Tibial nerve (tissue), 4 donors: ENCODE measurements at places on chromosomes 6 and 20.

- peak; percentile 57 for DNase-seq
These were observed 138.9 kb downstream of the TMEM242 start for GRCh38 chr6:157184202-157185015.

DNA sequence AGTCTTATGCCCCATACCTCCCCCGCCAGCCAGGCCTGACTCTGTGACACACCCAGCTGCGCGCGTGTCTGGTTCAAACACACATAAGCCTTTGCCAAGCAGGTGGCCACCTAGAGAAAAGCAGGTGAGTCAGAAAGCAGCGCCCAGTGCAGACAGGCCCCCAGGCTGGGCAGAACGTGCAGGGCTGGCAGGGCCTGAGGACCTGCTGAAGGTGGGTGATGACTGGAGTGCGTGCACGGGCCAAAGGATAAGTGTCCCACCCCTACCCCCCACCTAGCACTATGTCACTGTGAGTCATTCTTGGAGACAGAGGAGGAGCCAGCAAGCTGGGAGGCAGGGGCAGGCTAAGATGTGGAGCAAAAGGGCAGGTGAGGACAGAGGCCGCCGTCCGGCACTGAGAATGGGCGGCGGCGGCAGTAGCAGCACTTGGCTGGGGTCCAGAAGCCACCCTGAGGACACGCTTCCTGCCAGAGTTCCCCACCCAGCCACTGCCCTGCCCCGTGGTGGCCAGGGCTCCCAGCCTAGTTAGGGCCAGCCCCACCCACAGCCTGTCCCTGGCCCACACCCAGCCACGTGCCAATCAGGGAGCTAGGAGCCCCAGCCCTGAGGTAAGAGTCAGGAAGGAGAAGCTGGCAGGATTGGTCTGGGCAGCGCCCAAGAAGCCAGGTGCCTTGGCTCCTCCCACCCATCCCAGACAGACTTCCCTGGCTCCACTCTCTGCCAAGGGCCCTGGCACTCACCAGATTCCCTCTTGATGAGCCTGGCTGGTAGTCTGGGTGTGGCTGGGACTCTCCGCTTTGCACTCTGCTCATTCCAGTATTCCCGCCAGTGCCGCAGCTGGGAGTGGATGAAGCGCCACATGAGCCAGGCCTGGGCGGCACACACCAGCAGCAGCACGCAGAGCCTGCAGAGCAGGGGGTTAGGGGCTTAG is 72.7 kb downstream of the TRAM2 start:
- DNase-seq: peak; percentile 70

GRCh38 chr20:63700199-63701050 is 4.0 kb downstream of the TNFRSF6B start:
- DNase-seq: no peak

DNA sequence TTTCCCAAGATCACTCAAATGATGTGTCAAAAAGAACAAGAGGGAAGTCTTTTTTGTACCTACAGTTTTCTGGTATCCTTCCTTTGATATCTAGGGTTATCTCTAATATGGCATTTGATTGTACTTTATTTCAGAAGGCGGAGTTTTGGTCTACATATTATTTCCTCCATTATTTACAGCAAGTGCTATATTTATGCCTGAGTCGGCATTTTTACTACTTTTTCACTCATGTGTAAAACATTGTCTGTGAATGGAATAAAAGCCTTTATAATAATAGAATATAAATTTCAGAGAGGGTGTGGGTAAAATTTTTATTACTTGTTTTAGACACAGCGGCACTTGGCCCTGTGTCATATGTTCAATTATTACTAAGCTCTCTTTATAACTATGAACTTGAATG is 398.4 kb downstream of the BCKDHB start:
- no peak for DNase-seq

DNA sequence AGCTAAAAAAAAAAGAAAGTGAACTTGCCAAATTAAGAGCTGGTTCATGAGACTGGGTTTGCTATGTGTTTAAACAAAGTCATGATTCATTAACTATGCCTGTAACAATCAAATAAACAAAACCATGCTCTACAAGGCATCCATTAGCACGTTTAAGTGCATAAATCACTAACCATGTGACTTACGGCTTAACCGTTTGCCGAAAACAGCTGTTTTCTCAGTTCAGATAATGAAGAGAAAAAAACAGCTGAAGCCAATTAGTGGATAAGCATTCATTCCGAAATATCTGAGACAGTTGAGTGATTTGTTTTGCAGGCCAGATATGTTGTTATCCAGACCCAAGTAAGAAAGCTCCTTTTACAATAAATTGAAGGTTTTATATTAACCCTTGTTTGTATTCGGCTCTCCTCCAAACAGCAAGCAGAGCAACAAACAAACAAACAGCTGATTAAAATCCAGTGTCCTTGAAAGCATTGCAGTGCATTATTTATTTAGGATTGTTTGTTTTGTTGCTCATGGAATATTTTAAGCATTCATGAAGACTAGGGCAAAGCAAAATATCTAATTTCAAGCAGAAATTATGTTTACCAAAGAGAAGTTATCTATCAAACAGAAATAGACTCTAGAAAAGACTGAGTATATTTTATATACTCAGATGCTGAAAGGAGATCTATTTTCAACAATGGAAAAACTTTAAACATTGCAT is 343.5 kb downstream of the RFPL4B start:
- DNase-seq: no peak

DNA sequence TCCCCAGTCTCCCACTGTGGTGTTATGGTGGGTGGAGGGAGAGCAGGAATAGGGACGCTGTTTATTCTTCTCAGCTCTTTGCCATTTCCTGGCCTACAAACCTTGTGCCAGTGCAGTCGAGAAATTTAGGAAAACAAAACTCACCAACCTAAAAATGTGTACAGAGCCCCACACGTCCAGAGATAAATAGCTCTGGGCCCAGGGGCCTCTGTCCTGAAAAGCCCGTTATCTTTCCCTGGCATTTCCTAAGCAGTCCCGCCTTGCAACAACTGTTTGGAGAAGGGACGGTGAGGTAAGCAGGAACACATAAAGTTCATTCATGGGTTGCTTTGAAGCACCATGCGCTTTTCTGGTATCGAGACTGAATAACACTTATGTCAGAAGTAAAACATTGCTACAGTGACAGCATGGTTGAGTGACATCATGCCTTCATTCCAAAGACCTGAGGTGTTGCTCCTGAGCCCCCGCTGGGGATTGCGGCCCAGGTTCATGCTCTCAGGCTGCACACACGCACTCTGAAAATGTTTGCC is 80.1 kb upstream of the NXT1 start:
- no peak for DNase-seq

- no peak for DNase-seq
These were observed 553.7 kb downstream of the CD109 start for GRCh38 chr6:74249658-74250057.

- DNase-seq: no peak
These were observed 64.1 kb downstream of the CLIC5 start for GRCh38 chr6:45951321-45952167.

DNA sequence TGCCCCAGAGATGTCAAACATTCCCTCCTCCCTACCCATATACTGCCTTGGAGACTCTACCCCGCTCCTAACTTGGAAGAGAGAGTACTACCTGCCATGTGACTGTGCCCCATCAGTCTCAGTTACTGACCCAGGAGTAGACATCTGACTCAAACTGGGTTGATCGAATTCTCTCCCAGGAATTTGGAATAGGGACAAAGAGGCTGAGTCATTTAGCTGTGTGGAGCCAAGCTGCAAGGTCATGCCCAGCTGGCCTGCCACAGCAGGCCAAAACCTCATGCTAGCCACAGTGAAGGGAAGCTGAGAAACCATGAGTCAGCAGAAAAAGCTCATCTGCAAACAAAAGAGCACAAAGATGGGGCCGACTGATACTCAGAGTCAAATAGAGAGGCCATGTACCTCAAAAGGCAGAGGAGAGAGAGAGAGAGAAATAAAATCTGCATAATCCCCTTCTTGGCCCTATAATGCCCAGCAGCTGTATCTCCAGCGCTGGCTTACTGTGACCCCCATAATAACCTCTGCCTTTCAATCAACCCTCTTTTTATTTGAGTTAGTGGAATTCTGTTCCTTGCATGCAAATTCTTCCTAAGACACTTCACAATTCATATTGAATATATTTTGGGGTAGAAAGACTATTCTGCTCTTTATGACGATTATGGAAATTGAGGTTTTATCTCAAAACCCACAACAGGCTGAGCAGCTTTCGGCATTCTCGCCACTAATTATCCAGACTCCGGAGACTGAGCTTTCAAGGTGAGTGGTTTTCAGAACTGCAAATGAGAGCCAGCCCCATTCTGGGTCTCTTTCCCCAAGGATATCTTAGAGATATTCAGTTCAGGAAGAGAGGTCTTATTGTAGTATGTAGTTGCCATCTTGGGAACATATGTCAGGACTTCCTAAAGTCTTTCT is 21.4 kb upstream of the AKIRIN2 start:
- no peak for DNase-seq

- no peak for DNase-seq
These were observed 141.7 kb downstream of the RFX6 start for GRCh38 chr6:117018771-117019170.

GRCh38 chr20:49267327-49267726 is 10.5 kb downstream of the ZNFX1 start:
- no peak for DNase-seq
